ENCODE measurements at places on chromosomes 5 and 9.

DNA sequence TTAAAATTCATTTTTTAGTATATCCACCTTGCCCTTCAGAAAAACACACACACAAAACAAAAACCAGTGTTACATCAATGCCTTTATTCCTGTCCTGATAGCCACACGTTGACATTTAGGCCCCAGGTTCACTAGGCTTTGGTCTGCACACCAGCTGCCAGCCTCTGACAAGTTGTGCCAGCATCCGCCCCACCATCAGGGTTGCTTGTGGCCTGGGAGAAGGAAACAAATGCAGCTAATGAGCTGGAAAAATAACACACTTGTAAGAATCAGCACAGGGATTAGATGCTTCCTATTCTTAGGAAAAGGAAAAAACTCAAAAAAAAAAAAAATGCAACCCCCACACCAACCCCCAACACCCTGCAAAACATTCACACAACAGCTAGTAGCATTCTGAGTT lies 404.0 kb upstream of the GRIA1 start:
- no peak for DNase-seq

DNA sequence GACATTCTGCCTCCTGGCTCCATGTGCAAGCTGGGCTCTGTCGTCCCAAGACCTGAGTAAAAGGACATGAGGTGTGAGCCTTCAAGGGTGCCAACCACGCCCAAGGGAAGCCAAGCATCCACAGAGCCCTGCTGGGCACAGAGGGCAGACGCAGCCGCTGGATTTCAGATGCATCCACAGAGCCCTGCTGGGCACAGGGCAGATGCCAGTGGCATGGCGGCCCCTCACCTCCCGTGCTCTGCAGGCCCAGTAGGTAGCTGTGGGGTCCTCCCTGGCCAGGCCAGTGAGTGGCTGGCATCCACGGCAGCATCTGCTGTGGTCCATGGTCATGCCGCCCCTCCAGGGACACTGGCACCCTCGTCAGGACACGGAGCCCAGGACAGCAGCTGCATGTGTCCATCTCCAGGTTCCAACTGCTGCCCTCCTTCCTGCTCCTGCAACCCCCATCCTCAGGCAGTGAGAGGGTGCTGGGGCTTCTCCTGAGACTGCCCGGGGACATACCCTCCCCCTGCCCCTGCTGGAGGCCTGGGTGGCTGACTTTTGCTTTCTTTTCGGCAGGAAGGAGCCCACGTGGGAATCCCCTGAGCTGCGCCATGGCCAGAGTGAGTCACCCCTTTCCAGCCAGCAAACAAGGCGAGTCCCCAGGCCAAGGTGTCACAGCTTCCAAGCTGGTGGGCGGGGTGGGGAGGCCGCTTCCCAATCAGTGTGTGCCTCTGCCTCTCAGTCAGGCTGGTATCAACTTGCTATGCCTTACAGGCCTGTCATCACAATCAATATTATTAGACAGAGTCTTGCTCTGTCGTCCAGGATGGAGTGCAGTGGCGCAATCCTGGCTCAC lies 4.0 kb upstream of the TRAF2 start:
- DNase-seq = no peak

- no peak for DNase-seq
Observed at GRCh38 chr5:103393101-103393754, 134.7 kb downstream of the MACIR start.

DNA sequence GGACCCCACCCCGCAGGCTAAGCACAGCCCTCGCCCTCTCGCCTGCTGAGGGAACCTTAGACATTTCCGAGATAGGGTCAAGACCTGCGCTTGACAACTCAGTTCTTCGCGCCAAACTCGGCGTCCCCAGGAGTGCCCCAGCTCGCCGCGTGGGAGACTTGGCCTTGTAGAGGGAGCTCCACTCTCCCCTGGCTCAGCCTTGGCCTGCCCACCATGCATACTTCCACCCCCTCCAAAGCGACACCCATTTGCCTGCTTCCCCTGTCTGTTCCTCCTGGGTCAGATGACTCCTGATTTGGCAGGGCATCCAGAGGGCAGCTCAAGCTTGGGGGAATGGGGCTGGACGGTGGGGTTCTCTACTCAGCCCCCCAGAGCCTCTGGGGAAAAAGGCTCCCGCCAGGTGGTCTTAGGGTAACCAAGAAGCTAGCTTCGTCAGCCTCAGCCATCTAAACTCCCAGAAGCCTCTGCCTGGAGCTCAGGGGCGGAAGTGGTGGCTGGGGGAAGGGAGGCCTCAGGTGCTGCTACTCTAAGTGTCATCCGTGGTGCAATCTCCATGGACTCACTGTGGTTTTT lies 560 bp downstream of the DOCK2 start:
- DNase-seq = no peak

- no peak for DNase-seq
Observed at GRCh38 chr9:16485575-16486321, 384.7 kb downstream of the BNC2 start.

GRCh38 chr5:138697720-138698360 lies 55.4 kb upstream of the CTNNA1 start:
- DNase-seq = no peak

DNA sequence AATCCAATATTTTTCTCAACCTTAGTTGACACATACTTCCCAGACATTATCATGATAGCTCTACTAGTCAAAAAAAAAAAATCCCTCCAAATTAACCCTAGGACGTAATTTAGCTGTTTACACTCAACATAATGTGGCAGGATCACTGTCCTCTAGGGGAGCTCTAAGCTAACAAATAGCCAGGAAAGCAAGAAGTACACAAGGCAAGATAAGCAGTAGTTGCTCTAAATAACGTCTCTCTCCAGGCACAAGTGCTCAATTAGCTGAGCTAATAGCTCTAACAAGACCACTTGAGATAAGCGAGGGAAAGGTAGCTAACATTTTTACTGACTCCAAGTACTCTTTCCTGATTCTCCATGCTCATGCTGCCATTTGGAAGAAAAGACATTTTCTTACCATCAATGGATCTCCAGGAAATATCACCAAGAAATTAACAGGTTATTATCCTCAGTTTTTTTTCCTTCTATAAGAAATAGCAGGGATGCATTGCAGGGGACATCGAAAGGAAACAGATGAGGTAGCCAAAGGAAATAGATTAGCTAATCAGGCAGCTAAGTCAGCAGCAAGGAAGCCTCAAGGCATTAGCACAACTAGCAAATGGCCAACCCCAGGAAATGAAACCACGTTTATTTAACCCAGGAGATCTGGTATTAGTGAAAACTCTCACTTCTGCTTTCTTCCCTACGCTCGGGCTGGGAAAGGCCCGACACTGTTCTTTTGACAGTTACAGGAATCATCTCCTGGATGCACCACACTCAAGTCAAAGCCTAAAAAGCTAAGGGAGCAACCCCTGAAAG lies 614.1 kb downstream of the PTPRD start:
- DNase-seq = no peak

DNA sequence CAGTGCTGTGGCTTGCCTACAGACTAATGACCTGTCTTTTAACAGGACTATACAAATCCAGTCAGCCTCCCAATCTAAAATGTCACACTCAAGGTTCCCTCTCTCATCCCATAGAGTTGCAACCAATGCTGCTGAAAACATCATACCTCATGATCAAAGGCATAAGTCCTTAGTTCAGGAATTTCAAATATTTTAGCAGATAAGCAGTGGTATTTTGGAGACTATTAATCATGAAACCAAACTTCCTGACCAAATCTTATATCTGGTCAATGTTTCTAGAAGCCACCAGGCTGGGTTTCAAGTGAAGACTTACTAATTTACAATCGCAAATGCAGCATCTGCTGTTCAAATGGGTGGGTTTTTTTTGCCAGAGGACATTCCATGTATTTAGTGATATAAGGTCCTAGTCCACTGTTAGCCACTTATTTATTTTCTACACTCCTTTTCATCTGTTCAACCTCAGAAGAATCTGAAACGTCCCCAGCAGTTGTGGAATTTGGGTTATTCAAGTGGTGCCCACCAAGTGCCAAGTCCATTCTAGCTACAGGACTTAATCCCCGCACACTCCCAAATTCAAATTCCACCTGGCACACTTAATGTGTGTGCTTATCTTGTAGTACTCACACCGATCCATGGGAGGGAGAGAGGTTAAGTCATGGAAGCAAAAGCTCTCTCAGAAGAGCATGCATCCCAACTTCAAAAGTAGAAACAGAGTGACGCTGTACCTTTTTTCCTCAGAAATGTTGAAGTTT lies 5.8 kb downstream of the TAS2R1 start:
- DNase-seq = no peak

GRCh38 chr9:81844131-81844567 lies 84.1 kb upstream of the SPATA31D4 start:
- no peak for DNase-seq

- DNase-seq = no peak
Observed at GRCh38 chr5:8695902-8696845, 827.2 kb downstream of the MTRR start.

GRCh38 chr9:25654417-25654816 lies 23.8 kb downstream of the TUSC1 start:
- no peak for DNase-seq

- DNase-seq = no peak
Observed at GRCh38 chr5:59061377-59061776, 478.5 kb downstream of the RAB3C start.

GRCh38 chr5:756865-757345 lies 27.6 kb downstream of the ZDHHC11B start:
- no peak for DNase-seq

DNA sequence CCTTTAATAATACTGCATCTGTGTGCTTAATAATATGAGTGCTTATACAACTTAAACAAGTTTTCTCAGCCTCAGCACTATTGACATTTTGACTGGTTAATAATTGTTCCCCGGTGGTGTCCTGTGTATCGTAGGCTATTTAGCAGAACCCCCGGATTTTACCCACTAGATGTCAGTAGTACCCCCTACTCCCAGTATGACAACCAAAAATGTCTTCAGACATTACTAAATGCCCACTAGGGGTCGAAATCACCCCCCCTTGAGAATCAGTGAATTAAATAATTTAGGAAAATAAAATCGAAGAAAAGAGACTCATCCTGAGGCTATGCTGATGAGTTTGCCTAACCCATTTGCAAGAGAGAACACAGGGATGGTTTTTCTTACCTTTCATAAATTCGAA lies 166.3 kb downstream of the ATP10B start:
- DNase-seq = no peak

GRCh38 chr9:119114681-119115080 lies 254.6 kb downstream of the BRINP1 start:
- no peak for DNase-seq

- DNase-seq = no peak
Observed at GRCh38 chr9:109967651-109968642, 187.9 kb downstream of the PALM2AKAP2 start.

DNA sequence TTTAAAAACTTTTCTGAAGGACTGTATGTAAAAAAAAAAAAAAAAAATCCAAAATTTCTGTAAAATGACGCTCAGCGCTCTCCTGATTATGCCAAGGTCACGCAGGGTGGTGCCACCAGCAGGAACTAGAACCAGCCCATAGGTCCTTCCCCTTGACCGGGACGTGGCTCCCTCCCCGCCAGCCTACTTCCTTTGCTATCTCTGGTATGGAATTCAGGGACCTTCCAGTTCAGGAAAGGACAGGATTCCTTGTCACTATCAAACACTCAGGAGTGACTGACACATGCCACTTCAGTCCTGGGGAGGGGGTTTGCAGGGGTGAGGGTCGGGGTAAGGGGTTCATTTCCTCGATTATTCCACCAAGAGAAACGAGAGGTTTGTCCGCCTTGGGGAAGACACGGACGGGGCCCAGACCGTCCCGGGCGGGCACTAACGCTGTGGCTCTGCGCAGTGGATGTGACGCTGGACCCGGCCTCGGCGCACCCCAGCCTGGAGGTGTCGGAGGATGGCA lies 18.8 kb downstream of the BTNL9 start:
- DNase-seq = no peak

GRCh38 chr5:59152701-59153245 lies 569.9 kb downstream of the RAB3C start:
- no peak for DNase-seq

DNA sequence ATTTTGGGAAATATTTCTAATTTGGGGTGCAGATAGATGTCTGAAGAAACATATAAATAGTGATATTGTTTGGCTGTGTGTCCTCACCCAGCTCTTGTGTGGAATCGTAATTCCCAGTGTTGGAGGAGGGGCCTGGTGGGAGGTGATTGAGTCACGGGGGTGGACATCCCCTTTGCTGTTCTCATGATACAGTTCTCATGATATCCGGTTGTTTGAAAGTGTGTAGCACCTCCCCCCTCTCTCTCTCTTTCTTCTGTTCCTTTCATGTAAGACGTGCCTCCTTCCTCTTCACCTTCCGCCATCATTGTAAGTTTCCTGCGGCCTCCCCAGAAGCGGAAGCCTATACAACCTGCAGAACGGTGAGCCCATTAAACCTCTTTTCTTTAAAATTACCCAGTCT lies 11.4 kb upstream of the ADAMTS16 start:
- DNase-seq = no peak

GRCh38 chr5:133790898-133791297 lies 177.5 kb downstream of the C5orf15 start:
- DNase-seq = no peak

- DNase-seq = no peak
Observed at GRCh38 chr9:134879664-134880483, 736 bp upstream of the FCN2 start.

GRCh38 chr9:16062542-16063240 lies 509.8 kb downstream of the CCDC171 start:
- no peak for DNase-seq

- no peak for DNase-seq
Observed at GRCh38 chr5:173765029-173765644, 123.0 kb upstream of the CPEB4 start.

- no peak for DNase-seq
Observed at GRCh38 chr5:5116956-5117355, 23.2 kb upstream of the ADAMTS16 start.

GRCh38 chr9:16673171-16673570 lies 197.3 kb downstream of the BNC2 start:
- no peak for DNase-seq

GRCh38 chr5:40165789-40166728 lies 513.7 kb upstream of the PTGER4 start:
- no peak for DNase-seq

GRCh38 chr5:60210810-60211209 lies 317.3 kb upstream of the PDE4D start:
- no peak for DNase-seq

GRCh38 chr5:96527768-96528661 lies 95.0 kb upstream of the PCSK1 start:
- no peak for DNase-seq

DNA sequence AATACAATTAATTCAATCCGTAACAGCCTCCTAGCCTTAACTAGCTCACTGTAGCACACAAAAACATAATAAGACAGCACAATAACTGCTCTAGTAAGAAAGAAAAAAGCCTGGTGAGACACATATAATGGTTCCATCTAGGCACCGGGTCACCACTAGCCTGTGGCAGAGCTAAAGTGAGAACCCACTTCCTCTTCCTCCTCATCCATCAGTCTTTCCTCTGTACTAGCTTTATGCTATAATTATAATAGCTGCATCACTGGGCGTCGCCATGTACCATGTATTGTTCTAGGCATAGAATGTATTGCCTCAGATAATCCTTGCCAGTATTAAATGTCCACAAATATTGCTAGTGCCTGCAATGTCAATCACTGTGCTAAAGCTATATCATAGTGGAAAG lies 23.1 kb downstream of the ADRB2 start:
- no peak for DNase-seq

GRCh38 chr9:126494264-126494663 lies 119.5 kb upstream of the LMX1B start:
- DNase-seq = no peak
